ENCODE measurements at places on chromosomes 6 and 20.

- no peak for DNase-seq
These were observed 23.0 kb upstream of the LY86 start for GRCh38 chr6:6565488-6565887.

- DNase-seq: no peak
These were observed at the start of gene SPEF1 for GRCh38 chr20:3781153-3781910. TSS of gene SPEF1 (minus strand) at chr20:3781448. CDS start at chr20:3781287, 161 bp downstream.

- DNase-seq: no peak
These were observed 105.8 kb downstream of the UTRN start for GRCh38 chr6:144390886-144391285.

GRCh38 chr6:81756690-81757089 is 4.2 kb upstream of the TENT5A start:
- DNase-seq: no peak

DNA sequence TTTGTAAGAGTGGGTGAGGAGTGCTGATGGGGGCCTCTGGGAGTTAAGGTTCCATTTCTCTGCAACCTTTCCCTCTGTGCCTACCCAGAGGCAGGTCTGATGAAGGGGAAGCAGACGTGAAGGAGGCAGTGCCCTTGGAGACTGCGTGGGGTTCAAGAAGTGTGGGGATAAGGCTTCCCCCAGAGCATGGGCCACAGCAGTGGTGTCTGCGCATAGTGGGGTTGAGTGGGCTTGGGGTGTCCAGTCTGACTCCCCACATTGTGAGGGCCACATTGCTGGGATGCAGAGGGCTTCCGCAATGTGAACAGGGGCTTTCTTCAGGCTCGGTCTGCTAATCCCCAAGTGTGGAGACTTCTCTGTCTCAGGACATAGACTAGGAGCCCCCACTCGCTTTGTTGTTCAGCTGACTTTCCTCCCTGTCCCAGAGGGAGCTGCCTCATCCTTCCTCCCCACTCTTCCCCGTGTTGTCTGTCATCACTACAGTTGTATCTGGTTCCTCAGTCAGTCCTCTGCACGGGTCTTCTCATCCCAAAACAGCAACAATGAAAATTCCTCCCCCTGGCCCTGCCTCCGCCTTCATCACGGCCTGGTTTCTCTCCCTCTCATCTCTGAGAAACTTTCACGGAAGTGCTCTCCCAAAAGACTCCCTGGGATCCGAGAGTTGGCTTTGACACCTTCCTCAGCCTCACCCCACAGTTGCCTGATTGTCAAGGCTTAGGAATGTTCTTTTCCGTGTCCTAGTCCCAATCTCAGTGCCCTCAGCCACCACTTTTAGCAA is 2.8 kb downstream of the EBF4 start:
- DNase-seq: no peak

- no peak for DNase-seq
These were observed 521.7 kb downstream of the EPM2A start for GRCh38 chr6:145213614-145214013.

GRCh38 chr6:138250513-138251247 is 32.4 kb upstream of the PBOV1 start:
- no peak for DNase-seq

DNA sequence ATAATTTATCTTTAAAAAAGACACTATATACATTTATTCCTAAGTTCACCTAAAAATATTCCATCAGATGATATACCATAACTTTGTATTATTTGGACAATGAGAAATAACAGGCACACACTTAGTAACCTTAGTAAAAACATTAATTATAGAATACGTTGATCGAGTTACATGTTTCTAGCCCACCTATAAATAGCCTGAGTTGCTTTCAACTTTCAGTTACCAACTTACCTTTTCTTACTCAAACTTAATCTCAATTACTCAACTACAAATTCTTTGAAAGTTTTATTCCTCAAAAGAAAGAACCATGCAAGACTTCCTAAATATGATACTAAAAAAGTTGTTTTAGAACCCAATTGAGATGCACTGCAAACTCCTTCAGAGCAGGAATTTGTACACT is 12.2 kb downstream of the ARHGAP18 start:
- no peak for DNase-seq
